Temporal lobe (tissue), 4 donors: ENCODE measurements at places on chromosomes 5 and 9. TPM values are rescaled to one million over a fixed set of nuclear protein-coding genes. Genes with fewer than 3 reads are reported as not detected.

IFNA13 gene
- not detected for total RNA-seq

CCDC187 gene
- under 0.01 TPM for total RNA-seq

ELAVL2 gene
- total RNA-seq: 196 TPM

CENPK gene
- 5.4 TPM for total RNA-seq

FEM1C gene
- 50.9 TPM for total RNA-seq

F12 gene
- total RNA-seq: 2.7 TPM

PLAC8L1 gene
- 0.25 TPM for total RNA-seq

SPEF2 gene
- 17.5 TPM for total RNA-seq

CAVIN4 gene
- total RNA-seq: 11.8 TPM

CDKN2A gene
- 1.5 TPM for total RNA-seq
